Omental fat pad (tissue), 4 donors: ENCODE measurements at places on chromosomes 12 and 14.

DNA sequence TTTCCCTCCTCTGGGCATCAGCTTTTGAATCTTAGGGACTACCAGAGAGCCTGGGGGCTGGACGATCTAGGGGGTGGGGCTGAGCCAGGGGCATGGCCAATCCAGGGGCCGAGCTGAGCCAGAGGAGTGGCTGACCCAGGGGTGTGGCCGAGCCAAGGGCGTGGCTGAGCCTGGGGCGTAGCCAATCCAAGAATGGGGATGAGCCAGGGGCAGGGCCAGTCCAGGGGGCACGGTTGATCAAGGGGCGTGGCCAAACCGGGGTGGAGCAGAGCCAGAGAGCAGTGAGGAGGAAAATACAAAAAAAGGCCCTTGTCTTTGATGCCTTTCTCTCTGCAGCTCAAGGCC is 219.3 kb upstream of the NOS1 start:
- DNase-seq: no peak

- no peak for DNase-seq
Observed at GRCh38 chr12:116160231-116160630, 117.3 kb downstream of the MED13L start.

DNA sequence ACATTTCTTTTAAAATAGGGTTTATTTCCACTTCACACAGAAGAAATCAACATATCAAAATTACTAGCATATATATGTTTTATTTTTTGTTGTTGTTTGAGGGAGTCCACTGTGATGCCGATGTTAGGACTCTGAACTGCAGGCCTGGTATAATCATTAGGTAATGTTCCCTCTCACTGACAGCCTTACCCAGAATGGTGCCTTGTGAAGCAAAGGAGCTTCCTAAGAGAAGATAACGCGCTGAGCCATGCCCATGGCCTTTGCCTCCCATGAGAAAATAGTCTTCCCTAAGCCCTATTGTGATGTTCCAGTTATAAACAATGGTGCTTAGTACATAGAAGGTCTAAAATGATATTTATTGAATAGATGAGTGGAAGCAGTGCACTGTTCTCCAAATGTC is 12.0 kb downstream of the GNG2 start:
- DNase-seq: no peak

GRCh38 chr12:30447061-30447750 is 248.5 kb downstream of the IPO8 start:
- no peak for DNase-seq

GRCh38 chr12:75995691-75996090 is 35.9 kb downstream of the PHLDA1 start:
- DNase-seq: no peak

GRCh38 chr12:51430196-51430895 is 5.7 kb downstream of the SLC4A8 start:
- no peak for DNase-seq

- no peak for DNase-seq
Observed at GRCh38 chr14:84671776-84672175, 858.2 kb upstream of the FLRT2 start.

DNA sequence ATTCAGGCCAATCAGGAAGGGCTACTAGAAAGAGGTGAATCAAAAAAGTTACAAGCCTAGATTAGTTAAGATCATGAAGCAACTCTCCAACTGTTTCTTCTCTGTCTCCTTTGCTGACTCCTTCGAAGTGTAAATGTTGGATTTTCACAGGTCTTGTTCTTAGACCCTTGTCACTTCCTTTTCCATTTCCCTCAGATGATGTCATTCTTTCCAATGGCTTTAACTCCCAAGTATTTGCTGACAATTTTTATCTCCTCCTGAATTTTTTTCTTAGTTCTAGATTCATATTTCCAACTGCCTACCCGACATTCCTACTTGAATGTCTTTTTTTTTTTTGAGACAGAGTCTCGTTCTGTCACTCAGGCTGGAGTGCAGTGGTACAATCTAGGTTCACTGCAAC is 10.8 kb downstream of the GAS2L3 start:
- DNase-seq: no peak

DNA sequence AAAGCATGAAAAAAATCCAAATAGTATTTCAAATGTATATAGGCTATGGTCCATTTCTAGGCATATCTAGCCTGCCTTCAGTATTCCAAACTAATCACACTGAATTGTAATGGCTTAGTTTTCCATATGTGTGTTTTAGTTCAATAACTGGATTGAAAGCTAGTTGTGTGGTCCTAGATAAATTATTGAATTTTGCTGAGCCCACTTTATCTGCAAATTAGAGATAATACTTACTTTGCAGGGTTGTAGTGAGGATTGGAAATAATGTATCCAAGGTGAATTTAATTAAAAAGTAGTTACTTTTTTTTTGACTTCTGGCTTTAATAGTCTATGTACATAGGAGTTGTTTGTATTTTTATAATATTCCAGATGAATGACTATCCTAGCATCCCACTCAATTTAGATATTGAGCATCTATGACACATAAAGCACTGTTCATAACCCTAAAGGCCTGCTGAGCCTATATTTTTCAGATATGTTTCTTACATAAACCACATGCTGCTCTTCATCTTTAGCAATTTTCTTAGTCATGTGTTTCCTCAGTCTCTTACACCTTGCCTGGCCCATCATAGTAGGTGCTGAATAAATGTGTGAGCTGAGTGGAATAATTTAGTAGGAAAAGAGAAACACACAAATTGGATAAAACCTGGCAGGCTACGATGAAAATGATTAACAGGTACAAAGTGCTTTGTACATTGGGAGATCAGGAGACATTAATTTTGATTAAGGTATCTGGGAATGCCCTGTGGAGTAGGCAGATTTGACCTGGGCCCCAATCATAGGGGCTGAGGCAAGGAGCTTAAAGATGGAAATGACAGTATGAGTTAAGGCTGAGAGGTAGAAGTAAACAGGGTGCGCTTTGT is 1.1 kb upstream of the ATP23 start:
- DNase-seq: no peak

GRCh38 chr14:96362965-96363750 is at the start of the genes ATG2B and GSKIP:
ATG2B (minus strand) TSS chr14:96363341; CDS start chr14:96362976, 365 bp downstream.
GSKIP (plus strand) TSS chr14:96363526; CDS start chr14:96382248, 18,722 bp downstream.
- peak; percentile 81 for DNase-seq

- DNase-seq: no peak
Observed at GRCh38 chr12:22682663-22683062, 57.7 kb downstream of the ETNK1 start.
